ENCODE measurements at places on chromosomes 11 and 22.

GRCh38 chr11:107847184-107847583 lies 11.4 kb downstream of the SLC35F2 start:
- no peak for DNase-seq

- DNase-seq: no peak
Observed at GRCh38 chr11:113986351-113987140, 11.6 kb downstream of the HTR3A start.

- no peak for DNase-seq
Observed at GRCh38 chr22:40324468-40325305, 21.6 kb upstream of the ADSL start.

GRCh38 chr11:100338144-100338840 lies 348.8 kb upstream of the ARHGAP42 start:
- no peak for DNase-seq

DNA sequence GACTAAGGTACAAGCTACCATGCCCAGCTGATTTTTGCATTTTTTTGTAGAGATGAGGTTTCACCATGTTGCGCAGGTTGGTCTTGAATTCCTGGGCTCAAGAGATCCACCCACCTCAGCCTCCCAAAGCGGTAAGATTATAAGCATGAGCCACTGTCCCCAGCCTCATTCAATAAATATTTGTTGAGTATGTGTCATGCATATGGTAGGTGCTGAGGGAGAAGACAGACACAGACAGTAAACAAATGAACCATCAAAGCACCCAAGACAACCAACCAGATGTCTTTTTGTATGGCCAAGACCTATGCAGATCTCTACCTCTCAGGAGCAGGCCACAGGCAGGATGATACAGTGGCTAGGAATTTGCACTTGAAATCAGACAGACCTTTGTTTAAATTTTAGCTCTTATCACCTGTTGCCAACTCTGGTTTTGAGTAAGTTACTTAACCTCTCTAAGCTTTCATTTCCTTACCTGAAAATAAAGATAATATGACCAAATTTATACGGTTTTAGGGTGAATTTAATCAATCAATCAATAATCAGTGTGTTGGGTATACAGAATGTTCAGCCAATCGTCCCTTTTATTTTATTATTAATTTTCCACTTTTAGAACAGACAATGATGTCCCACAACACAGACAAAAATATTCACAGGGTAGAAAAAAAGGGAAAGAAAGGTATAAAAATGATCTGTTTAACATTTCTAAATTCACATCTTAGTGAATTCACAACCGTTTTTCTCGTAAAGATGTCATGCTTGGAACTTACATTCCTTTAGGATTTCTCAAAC lies 128.2 kb downstream of the SGSM3 start:
- DNase-seq: no peak

- DNase-seq: no peak
Observed at GRCh38 chr22:19933341-19934241, 8.0 kb upstream of the COMT start.

DNA sequence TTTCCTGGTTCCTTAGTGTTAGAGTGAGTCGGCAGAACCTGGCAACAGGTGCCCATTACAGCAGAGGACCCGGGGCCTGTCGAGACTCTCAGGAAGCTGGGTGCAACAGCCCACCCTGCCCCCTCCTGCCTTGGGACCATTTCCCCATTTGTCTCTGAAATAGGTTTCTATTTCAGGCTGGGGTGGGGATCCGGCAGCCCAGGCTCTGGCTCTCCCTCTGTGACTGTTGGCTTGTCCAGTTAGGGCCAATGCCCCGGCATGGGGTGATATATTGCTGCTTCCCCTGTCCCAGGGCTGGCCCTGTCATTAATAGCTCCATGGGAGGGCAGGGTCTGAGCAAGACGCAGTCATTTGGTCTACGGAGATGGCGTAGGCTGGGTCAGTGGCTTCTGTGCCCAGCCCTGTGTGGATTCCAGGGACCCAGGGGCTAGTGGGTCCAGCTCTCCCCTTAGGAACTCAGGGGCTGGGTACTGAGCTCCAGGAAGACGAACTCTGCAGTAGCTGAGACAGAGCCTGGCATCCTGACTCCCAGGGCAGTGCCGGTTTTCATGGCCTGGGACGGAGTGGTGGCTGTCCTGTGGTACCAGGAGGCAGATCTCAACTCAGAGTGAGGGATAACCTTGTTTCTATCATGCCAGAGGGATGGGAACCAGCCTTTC lies 2.7 kb downstream of the P2RY6 start:
- DNase-seq: no peak

GRCh38 chr11:129434641-129435498 lies 59.2 kb downstream of the BARX2 start:
- no peak for DNase-seq

DNA sequence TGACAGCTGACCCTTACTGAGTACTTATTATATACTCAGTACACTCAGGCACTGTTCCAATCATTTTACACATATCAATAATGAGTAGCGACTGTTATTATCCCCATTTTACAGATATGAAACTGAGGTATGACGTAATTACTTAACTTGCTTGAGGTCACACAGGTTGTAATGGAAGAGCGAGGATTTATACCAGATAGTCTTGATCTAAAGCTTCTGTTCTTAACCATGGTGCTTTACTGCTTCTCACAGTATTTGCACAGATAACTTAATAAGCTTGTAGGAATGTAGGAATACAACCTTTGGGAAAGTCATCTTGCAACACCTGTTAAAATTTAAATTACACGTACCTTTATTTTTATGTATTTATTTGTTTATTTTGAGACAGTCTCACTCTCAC lies 31.7 kb upstream of the TMEM135 start:
- DNase-seq: no peak

GRCh38 chr11:133107136-133107535 lies 425.2 kb downstream of the OPCML start:
- no peak for DNase-seq

DNA sequence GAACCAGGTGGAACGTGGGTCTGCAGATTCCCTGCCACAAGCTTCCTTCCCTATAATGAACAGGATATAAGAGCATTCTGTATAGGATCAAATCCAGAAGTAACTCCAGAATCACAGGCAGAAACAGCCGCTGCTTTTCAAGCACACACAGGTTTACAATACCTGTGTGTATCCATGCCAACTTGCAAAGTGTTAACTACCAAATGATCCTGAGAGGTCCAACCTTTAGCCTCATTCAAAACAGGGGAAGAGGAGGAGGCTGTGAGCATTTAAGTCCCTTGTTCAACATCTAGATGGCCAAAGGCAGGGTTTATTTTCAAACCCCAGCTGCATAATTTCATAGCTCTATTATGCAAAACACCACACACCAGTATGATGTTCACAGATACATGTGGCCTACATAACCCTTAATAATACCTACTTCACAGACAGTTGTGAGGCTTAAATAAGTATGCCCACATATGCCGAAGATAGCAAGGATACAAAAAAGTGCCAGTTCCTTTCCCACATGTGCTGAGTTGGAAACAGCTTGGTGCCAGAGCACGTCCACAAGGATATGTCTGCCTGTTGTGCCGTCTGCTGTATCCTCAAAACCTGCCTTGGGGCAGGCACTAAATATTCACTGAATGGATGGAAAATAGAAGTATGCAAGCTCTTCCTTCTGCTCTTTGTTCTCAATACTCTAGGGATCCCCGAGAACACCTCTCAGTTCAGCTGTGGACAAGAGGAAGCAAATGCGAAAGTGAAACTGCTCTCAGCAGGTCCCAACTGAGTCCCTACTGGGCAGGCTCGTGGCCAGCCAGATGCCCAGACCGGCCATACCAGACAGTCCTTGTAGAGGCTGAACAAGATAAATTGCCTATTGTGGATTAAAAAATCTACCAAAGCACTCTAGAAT lies 66.8 kb downstream of the LARGE1 start:
- peak; percentile 75 for DNase-seq

GRCh38 chr11:10688401-10688800 lies 5.2 kb downstream of the IRAG1 start:
- DNase-seq: no peak

DNA sequence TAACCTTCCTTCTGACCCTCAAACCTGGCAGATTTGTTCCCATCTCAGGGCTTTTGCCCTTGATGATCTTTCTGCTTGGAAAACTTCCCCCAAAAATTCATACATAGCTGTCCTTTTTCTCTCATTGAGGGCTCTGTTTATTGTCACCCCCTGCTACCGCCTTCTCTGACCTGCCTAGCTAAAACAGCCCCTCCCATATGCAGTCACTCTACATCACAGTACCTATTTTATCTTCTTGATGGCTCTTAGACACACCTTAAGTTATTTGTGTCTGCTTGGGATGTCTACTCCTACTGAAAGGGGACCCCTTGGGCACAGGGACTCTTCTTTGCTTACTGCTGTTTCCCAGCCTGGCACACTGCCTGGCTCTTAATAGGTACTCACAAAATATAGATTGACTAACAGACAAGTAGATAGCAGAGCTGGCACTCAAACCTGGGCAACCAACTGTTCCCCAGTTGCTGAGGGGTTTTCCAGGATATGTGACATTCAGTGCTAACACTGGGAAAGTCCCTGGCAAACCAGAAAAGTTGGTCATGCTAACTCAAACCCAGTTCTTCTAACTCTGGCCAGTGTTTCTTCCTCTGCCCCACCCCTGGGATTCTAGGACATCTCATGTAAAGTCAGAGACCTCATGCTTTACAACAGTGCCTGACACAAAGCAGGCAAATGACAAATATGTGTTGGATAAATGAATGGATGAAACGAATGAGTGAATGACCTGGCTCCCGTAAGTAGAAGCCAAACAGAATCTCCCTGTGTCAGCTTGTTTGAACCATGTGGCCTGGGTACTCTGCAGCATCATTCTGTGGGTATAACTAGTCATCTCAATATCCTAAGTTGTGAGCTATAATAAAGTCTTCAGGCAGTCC lies 19.8 kb upstream of the FJX1 start:
- DNase-seq: no peak

DNA sequence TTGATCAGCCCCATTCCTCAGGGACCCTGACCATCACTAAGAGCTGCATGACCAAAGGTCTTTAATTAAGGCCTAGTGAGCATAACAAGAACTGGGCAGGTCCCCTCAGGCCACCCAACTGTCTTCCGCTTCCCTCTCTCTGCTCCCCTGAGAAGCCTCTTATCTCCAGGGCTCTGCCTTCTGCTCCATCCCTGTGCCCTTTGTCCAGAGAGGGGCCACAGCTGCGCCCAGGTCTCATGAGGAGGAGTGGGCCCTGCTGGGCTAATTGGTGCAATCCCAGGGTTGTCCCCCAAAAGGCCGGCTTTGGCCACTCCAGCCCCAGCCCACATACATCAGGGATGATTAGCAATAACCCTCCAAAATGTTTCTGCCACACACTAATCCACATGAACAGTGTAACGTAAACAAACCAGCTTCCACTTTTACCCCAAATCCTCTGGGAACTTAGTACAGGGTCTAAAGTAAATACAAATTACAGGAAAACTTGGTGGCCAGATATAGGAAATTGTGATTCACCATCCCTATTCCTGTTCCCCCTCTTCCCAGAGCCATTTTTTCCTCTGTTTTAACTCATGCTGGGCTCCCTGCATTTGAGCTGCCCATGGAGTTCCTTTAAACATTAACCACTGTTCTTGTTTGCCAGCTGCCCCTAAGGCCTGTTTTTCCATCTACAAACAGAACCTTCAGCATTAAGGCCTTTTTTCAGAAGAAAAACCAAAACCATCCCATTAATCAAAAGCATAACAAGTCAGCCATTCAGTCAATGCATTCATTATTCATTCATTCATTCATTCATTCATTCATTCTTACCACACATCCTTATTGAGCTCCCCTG lies 34.6 kb upstream of the CAVIN3 start:
- DNase-seq: no peak

DNA sequence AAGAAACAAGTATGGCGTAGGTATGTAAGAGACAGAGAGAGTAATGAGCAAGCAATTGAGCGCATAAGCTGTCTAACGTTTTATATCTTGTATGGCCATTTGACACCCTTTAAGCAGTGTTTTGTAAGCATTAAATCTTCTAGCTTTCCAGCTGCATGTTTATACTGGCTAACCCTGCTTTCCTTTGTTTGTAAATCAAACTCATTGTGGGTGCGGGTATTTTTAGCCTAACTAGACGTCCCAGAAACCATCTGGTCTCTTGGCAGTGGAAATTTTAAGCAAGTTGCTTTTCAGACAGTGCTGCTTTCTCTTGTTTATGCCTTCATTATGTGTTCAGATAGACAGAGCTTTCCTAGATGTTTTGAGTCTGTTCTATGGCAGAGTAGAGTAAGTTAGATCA lies 73.5 kb downstream of the RNF169 start:
- no peak for DNase-seq

GRCh38 chr22:37551981-37552380 lies 8.3 kb upstream of the CDC42EP1 start:
- no peak for DNase-seq

- no peak for DNase-seq
Observed at GRCh38 chr11:23364076-23364475, 503.8 kb upstream of the CCDC179 start.

GRCh38 chr11:12170501-12170900 lies 60.1 kb downstream of the MICAL2 start:
- no peak for DNase-seq

DNA sequence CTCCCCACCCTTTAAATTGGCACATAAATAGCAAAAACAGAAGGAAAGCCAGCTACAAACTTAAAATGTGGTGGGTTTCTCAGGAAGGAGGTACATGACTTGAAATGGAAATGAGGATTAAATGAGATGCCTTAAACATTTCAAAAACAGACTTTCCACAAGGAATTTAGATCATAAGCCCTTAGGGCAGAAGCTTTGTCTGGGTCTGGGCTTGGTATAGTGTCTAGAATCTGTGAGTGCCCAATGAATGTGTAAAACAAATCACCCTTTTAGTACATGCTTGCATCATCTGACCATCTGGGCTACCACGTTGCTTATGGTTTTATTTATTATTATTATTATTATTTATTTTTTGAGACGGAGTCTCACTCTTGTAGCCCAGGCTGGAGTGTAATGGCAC lies 37.1 kb upstream of the CREB3L1 start:
- no peak for DNase-seq

- no peak for DNase-seq
Observed at GRCh38 chr11:27282806-27283205, 80.2 kb downstream of the CCDC34 start.

- no peak for DNase-seq
Observed at GRCh38 chr11:16985297-16985696, 28.9 kb downstream of the PLEKHA7 start.

- no peak for DNase-seq
Observed at GRCh38 chr11:104526006-104526405, 362.1 kb upstream of the PDGFD start.

- DNase-seq: no peak
Observed at GRCh38 chr22:24188705-24189248, 7.5 kb downstream of the SUSD2 start.

- DNase-seq: no peak
Observed at GRCh38 chr11:83835423-83835822, 549.3 kb upstream of the CCDC90B start.

Measured in germinal center (tissue), 1 donor.